ENCODE measurements at places on chromosomes 4 and X.

DNA sequence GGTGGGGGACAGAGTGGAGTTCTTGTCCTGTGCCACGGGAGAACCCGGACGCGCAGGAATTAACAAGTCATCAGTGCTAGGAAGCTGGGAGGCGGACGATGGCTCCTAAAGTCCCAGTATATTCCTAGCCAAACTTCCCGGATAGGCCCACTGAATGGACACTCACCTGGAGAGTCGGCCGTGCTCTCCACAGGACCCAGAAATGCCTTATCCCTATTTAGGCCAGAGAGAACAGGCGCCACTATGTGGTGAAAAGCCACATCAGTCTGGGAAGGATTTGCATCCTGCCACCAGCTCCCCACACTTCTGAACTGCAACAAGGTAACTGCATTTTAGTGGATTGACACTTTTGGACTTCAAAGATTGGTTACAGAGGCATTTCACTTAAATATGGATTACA lies 1.1 kb downstream of the CFAP299 start:
- peak; percentile 64 for DNase-seq

GRCh38 chr4:178086320-178086719 lies 644.1 kb upstream of the AGA start:
- DNase-seq = no peak

GRCh38 chr4:76622717-76623116 lies 187.7 kb downstream of the SHROOM3 start:
- no peak for DNase-seq

DNA sequence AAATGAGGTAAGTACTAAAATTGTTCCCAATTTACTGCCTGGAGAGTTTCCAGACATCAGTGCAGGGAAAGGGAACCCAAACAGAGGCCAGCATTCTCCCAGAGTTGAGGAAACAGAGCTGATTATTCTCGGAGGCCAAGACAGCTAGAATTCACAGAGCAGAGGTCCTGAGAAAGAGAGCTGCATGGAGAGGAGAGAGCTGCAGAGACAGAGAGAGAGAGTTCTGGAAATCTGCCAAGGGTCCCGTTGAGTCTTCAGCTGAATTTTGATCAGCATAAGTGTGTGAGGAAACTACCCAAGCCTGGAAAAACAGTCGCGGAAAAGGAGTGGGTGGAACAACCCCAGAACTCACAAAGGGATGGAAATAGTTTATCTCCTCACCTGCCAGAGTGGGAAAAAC lies 43.8 kb upstream of the GPR173 start:
- no peak for DNase-seq

DNA sequence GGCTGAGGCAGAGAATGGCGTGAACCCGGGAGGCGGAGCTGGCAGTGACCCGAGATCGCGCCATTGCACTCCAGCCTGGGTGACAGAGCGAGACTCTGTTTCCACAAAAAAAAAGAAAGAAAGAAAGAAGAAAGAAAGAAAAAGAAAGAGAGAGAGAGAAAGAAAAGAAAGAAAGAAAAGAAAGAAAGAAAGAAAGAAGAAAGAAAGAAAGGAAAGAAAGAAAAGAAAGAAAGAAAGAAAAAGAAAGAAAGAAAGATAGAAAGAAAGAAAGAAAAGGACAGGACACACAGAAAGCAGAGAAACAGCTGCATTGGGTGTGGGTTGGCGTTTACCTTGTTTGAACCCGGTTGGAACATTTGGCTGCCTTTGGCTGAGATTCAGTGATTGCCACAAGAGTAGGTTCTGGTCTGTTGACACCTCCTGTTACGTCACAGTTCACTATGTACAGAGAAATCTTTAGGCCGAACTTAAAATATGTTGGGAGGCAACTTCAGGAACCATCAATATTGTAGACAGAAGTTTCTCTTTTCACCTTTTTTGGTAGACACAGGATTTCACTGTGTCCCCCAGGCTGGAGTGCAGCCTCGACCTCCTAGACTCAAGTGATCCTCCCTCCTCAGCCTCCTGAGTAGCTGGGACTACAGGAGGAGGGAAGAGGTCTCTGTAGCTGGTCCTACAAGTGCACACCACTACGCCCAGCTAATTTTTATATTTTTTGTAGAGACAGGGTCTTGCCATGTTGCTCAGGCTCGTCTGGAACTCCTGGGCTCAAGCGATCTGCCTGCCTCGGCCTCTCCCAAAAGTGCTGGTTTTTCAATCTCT lies 16.3 kb upstream of the PLCXD1 start:
- no peak for DNase-seq

GRCh38 chrX:47605024-47605423 lies 14.6 kb downstream of the SYN1 start:
- no peak for DNase-seq

DNA sequence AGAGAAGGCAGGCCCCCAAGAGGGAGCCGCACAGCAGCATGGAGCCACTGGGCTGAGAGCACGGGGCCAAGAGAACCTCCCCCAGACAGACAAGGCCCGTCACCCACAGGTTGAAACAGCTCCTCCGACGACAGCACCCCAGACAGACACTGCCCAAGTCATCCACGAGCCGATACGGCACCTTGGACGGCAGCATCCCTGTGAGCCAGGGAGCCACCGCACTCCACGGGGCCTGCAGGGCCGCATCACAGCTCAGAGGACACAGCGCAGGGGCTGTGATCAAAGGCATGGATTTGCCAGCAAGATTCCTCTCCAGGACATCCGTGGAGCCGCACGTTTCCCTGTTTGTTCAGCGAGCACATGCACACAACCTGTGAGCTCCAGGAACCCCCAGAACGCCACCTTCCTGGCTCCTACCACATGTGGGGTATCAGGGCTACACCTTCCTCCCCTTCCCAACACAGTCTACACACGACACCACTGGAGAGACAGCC lies 3.9 kb downstream of the CTBP1 start:
- no peak for DNase-seq

- no peak for DNase-seq
Observed at GRCh38 chr4:116847616-116848015, 237.8 kb downstream of the TRAM1L1 start.

- no peak for DNase-seq
Observed at GRCh38 chr4:3753726-3754412, 12.3 kb upstream of the ADRA2C start.

DNA sequence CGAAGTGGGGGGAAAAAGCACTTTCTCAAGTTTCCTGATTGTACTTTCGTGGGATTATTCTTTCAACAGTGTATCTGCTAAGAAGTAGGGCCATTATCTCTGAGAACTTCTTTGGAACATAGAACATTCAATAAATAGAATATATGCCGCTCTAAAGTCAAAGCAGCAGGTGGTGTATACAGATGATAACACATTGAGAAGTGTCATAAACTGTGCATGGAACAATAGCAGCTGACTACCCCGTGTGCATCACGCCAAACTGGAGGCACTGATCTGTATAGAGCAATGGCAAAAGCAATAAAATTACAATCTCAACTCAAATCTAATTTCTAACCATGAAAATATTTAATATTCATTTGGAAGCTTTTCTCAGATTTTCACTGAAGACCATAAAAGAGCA lies 175.3 kb downstream of the DCTD start:
- no peak for DNase-seq

DNA sequence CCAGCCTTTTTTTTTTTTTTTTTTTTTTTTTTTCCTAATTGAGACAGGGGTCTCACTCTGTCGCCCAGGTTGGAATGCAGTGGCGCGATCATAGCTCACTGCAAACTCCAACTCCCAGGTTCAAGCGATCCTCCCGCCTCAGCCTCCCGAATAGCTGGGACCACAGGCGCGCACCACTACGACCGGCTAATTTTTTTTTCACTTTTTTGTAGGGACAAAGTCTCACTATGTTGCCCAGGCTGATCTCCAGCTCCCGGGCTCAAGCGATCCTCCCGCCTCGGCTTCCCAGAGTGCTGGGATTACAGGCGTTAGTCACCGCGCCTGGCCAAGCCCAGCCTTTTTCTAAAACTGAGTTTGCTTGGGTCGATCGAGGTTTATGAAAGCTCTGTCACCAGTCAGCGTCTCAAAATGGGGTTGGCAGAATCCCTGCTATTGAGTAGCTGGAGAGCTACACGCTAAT lies 1.3 kb upstream of the OTUD5 start:
- DNase-seq = peak; percentile 65

GRCh38 chrX:107485013-107485412 lies 35.6 kb downstream of the FRMPD3 start:
- DNase-seq = no peak

DNA sequence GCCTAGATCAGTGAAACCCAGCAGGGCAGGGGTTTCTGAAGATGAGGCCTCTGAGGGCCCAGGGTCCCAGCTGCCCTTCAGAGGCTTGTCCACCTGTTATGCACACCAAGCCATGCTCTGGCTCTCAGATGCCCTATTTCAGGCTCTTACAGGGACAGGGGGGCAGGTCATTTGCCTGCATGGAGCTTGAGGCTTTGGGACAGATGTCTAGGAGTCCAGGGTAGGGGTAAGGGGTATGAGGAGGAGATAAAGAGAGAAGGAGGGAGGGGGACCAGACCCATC lies 4.7 kb upstream of the EFNB1 start:
- no peak for DNase-seq

DNA sequence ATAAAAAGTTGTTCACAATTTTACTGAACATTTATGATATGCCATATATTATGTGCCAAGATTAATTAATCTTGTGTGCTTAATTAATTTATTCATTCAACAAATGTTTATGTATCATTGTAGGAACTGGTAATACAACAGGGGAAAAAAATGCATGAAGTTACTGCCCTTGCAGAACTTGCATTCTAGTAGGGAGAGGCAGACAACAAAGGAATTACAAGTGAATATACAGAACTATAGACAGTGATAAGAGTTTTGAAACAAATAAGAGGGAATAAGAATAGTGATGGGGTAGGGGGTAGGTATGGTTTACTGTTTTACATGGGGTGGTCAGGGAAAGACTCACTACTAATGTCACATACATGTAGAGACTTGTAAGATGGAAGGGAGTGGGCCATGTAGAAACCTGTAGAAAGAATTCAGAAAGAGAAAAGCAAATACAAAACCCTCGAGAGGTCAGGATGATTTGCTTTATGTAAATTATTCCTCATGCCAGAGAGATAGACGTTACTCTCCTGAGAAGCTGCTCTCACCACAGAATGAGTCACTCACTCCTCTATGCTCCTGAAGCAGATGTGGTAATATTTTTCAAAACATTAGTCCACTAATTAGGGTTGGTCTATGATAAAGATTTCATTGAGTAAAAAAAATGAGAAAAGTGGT lies 855.0 kb upstream of the GRID2 start:
- DNase-seq = peak; percentile 70

DNA sequence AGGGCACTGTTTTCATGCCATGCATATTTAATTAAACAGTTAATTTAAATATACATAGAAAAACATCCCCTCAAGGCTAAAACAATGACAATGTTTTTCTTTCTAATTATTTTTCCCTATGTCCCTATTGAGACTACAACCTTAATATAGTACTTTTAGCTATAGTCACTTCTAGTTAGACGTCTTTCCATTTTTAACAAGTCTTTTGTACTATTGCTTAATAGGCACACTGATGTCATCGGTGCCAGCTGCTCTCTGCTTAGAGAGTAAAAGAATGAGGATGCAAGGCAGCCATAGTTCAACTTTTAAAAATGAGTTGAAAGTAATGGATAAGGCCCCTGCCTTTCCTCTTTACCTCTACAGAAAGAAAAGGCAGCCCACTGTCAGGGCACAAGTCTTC lies 191.1 kb downstream of the KCTD8 start:
- DNase-seq = no peak

All from astrocyte of the hippocampus (primary cell).